ENCODE measurements at places on chromosomes 5 and 9. TPM values are rescaled to one million over a fixed set of nuclear protein-coding genes. Genes with fewer than 3 reads are reported as not detected.

DNA sequence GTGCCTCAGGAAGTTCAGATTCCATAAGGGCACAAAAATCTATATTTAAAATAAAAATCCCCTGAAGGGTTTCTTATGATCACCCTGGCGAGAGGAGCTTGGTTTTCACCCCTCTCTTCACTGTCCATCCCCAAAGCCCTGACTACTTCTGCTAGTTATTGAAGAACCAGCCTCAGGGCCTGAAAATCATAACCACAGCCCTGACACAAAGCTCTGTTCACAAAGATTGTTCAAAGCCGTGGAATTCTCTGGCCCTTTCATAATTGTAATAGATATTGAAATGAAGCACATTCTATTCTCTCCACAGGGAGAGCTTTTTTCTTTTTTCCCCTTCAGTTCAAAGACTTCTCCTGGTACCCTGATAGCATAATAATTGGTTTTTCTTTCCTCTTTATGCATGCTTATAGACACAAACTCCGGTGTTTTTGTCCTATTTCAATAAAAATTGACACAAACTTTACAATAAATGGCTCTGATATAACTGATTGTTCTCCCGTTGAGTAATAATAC is 343.8 kb downstream of the CAAP1 start:
- no peak for DNase-seq

Gene CBY3
- 0.64 TPM for total RNA-seq

GRCh38 chr5:93716453-93716852 is 24.9 kb downstream of the POU5F2 start:
- no peak for DNase-seq

DNA sequence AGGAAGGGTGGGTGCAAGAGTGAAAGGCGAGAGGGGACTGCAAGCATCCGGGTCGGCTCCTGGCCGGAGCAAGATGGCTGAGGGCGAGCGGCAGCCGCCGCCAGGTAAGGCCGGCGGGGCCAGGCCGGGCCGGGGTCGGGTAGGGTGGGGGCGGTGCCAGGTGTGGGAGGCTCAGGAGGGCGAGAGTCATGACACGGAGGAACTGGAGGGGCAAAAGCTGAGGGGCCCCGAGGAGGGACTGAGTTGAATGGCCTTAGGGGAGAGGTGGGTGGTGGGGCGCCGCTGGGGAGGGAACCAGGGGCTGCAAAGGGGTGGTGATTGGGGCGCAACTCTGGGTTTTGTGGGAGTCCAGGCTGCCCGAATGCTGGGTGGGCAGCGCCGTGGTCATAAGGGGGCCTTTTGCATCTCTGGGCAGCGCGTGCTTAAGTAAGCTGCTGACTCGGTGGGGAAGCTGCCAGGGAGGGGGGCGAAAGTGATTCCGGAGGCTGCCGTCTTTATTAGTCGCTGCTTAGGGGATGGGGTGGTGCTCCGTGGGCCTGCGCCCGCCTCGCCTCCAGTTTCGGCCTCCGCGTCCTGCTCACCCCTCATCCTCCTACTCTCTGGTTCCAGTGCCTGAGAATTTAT is 425 bp downstream of the PTPA start:
- no peak for DNase-seq

Gene NTNG2
- 2.2 TPM for total RNA-seq

DNA sequence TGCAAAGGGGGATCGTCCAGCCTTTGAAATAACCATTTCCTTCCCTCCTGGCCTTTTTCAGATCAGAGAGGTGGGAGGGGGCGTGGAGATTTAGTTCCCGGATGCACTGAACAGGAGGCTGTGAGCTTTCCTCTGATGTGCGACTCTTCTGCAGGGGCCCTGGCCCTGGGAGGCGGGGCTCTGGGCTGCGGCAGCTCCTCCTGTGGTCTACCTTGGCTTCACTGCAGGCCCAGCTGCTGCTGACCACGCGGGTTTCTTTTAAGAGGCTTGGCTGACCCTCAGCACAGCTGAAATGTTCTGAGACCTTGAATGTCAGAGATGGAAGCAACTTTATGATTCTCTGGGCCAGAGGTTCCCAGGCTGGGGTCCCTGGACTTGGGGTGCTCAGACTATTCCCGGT is 27.0 kb upstream of the COL15A1 start:
- DNase-seq: no peak

Gene NFIL3
- 32.4 TPM for total RNA-seq

DNA sequence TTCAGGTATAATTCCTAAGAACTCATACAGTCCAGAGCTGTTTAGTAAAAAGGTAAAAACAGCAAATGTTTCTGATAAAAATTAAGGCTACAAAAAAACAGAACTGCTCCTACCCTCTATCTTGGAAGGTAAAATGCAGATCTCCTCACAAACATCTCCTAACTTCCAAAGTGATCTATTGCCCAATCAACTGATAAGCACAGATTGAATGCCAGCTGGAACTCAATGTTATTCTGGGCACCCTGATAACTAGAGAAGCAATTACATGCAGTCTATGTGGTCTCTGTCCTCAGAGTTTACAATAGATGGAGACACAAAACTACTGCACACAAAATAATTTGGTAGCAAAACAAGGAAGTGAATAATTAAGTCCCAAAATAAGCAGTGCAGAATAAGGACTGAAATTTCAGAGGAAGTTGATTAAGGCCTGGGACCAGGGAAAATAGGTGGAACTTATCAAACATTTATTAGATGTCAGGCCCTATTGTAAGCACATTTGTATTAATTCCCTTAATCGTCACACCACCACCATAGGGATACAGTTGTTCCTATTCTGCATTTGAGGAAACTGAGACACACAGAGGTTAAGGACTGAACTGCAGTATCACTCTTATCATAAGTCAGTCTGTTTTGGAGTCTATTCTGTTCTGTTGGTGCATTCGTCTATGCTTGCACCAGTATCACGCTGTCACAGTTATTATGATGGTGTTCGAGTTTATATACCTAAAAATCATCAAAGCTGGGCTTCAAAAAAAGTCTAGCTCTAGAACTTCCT is 102.2 kb upstream of the TARS1 start:
- DNase-seq: no peak

GRCh38 chr9:84101964-84102632 is 121.5 kb downstream of the RMI1 start:
- DNase-seq: no peak

Data from CD4-positive, alpha-beta T cell (primary cell).